ENCODE measurements at places on chromosomes 16 and 17.

GRCh38 chr16:21959050-21959449 is 5.9 kb downstream of the UQCRC2 start:
- no peak for DNase-seq
- H3K36me3 ChIP-seq = peaks cover 80% of the 10 kb centered on the region
- H3K4me3 ChIP-seq = no peak overlapping the region
- peaks cover 14% of the 10 kb centered on the region for H3K4me1 ChIP-seq
- no peaks in the 10 kb centered on the region for H3K27me3 ChIP-seq
- H3K27ac ChIP-seq = no peak overlapping the region

- H3K27ac ChIP-seq = no peak overlapping the region
- no peaks in the 10 kb centered on the region for H3K27me3 ChIP-seq
- peak; percentile 39 for DNase-seq
- H3K36me3 ChIP-seq = no peaks in the 10 kb centered on the region
- no peak overlapping the region for H3K4me3 ChIP-seq
Observed at GRCh38 chr17:77607606-77608005, 350.9 kb upstream of the TNRC6C start.

- no peaks in the 10 kb centered on the region for H3K27me3 ChIP-seq
- H3K36me3 ChIP-seq = no peaks in the 10 kb centered on the region
- DNase-seq = peak; percentile 55
- H3K4me3 ChIP-seq = no peak overlapping the region
Observed at GRCh38 chr16:73000020-73000906, 47.7 kb downstream of the ZFHX3 start.

DNA sequence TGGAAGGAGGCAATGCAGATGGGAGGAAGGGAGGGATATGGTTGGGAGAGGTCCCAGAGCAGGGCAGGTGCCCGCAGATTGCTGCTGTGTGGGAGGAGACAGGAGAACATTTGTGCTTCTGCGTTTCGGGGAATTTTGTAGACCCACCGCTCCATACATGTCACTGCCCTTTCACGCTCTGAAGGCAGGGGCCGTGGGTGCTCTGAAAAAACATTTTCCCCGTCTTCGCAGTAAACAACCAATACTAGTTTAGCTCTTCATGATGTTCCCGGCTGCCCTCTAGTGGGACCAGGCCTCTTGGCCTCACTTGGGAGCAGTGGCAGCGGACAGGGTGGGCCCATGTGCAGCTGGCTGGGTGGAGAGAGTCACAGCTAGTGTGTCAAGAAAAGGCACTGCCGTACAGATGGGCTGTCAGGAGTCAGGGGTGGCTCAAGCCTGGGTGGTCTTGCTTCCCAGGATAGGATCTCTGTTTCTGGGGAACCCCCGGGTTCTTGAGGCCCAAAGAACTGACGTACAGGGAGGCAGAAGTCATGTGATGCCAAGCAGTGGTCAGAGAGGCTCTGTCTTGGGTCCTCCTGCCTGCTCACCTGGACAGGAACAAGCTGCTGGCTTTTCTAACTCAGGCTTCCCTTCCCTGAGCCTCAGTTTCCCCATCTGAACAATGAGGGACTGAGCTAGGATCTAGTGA is 46.5 kb upstream of the CPNE2 start:
- no peak overlapping the region for H3K4me3 ChIP-seq
- no peak overlapping the region for H3K27ac ChIP-seq
- no peak for DNase-seq
- H3K27me3 ChIP-seq = no peaks in the 10 kb centered on the region
- peaks cover 8% of the 10 kb centered on the region for H3K36me3 ChIP-seq
- peaks cover 15% of the 10 kb centered on the region for H3K4me1 ChIP-seq

GRCh38 chr17:80644536-80644935 is 99.9 kb downstream of the RPTOR start:
- no peaks in the 10 kb centered on the region for H3K27me3 ChIP-seq
- no peak for DNase-seq
- peaks cover 5% of the 10 kb centered on the region for H3K4me1 ChIP-seq
- H3K4me3 ChIP-seq = no peak overlapping the region
- no peak overlapping the region for H3K27ac ChIP-seq

- H3K4me3 ChIP-seq = no peak overlapping the region
- H3K27ac ChIP-seq = no peak overlapping the region
- DNase-seq = no peak
Observed at GRCh38 chr17:34763728-34764665, 184.6 kb downstream of the TMEM132E start.

DNA sequence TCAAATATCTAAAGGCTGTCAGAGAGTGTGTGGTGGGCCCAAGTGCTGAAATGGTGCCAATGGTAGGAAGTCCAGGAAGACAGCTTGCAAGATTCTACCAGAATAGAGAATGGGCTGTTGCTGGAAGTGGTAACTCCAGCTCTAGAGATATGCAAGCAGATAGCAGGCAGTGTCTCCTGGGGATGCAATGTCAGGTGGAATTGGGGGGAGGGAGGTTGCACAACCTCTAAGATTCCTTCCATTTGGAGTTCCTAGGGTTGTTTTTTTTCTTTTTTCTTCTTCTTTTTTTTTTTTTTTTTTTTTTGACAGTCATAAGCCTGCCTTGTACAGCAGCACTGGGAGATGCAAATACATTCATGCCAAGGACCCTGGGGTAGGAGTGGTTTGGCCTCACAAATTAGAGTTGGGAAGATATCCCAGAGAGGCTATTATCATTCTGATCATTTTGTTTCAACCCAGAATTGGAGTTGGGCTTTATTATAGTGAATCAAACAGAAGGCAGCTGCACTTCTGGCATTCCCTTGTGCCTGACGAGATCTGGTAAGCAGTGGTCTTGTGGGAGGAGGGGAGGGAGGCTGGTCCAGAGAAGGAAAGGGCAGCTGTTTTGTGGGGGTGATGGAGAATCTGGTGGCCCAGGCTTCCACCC is 51.1 kb downstream of the SLC6A2 start:
- H3K27ac ChIP-seq = no peak overlapping the region
- no peaks in the 10 kb centered on the region for H3K36me3 ChIP-seq

DNA sequence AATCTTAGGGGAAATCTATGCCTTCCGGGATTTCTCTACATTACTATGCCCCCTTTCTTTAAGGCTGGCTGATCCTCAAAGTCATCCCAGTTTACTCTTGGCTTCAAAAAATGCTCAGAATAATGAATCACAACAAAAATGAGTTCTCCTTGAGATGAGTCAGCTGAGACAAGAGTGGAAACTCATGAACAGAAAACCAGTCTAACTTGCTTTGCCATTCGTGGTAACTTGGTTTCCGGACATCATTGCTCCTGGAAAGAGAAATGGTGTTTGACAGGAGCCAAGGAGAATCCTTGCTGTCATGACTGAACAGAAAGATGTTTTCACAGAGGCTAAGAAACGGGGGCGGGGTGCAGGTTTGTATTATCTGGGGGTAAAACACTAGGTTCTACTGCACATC is 435.6 kb upstream of the DYNLRB2 start:
- no peaks in the 10 kb centered on the region for H3K4me1 ChIP-seq
- H3K36me3 ChIP-seq = no peaks in the 10 kb centered on the region
- H3K27ac ChIP-seq = no peak overlapping the region

- peak; percentile 69 for DNase-seq
- no peaks in the 10 kb centered on the region for H3K36me3 ChIP-seq
- H3K4me3 ChIP-seq = no peak overlapping the region
- no peak overlapping the region for H3K27ac ChIP-seq
Observed at GRCh38 chr16:4218202-4218601, 23.7 kb downstream of the SRL start.

- H3K36me3 ChIP-seq = no peaks in the 10 kb centered on the region
- peaks cover 14% of the 10 kb centered on the region for H3K4me1 ChIP-seq
- H3K4me3 ChIP-seq = no peak overlapping the region
- DNase-seq = no peak
Observed at GRCh38 chr16:82055117-82055516, 20.1 kb downstream of the HSD17B2 start.

- no peak overlapping the region for H3K27ac ChIP-seq
- H3K36me3 ChIP-seq = no peaks in the 10 kb centered on the region
- H3K4me1 ChIP-seq = no peaks in the 10 kb centered on the region
- DNase-seq = no peak
Observed at GRCh38 chr16:65570261-65570660, 448.4 kb upstream of the CDH11 start.

- DNase-seq = peak; percentile 77
- H3K27ac ChIP-seq = peak overlapping the region; percentile 67
- H3K36me3 ChIP-seq = no peaks in the 10 kb centered on the region
- H3K4me1 ChIP-seq = peaks cover 16% of the 10 kb centered on the region
Observed at GRCh38 chr16:87570938-87571867, 31.1 kb upstream of the JPH3 start.

GRCh38 chr17:34171245-34171818 is 83.8 kb upstream of the CCL2 start:
- H3K36me3 ChIP-seq = no peaks in the 10 kb centered on the region
- no peak overlapping the region for H3K4me3 ChIP-seq
- H3K27me3 ChIP-seq = no peaks in the 10 kb centered on the region
- peaks cover 7% of the 10 kb centered on the region for H3K4me1 ChIP-seq
- peak; percentile 65 for DNase-seq

DNA sequence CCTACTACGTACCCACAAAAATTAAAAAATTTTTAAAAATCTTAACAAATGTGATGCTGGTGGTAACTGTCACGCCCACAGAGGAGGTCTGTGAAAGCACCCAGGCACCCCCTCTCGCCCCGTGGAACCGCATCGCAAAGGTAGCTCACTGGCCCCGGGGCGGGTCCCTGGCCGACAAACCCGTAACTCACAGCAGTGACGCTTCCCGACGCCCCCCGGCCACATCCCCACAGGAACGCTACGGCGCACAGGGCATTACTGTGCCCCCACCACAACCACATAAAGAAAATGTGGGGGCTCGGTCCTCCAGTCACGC is 366 bp downstream of the ANKS3 start:
- no peaks in the 10 kb centered on the region for H3K27me3 ChIP-seq
- DNase-seq = no peak
- H3K4me3 ChIP-seq = peak overlapping the region; percentile 98
- peaks cover 20% of the 10 kb centered on the region for H3K36me3 ChIP-seq

DNA sequence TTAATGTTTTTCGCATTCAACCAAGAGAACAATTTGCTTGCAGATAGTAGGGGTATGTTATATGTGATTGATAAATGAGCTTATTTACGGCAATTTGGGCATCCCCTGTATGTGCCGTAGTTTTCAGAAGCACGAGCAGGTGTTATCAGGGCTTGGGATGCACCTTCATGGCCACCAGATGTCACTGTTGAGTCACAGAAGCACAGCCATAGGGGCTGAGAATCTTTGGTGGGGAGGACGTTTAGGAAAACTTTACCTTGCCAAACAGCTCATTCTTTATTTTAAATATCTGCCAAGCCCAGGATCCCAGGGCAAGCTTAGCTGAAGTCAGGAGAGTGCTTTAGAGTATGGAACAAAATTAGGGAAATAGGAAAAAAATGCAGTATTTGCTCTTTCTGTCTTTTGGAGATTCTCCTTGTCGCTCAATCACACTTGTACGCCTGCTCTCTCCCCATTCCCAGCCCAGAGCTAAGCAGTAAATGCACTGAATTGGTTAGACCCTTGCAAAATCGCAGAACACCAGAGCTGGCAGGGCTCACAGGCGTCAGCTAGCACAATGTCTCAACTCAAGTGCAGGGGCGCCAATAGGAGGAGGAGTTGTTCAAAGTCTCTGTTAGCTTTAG is 93.6 kb upstream of the MPHOSPH6 start:
- H3K4me3 ChIP-seq = no peak overlapping the region
- no peaks in the 10 kb centered on the region for H3K27me3 ChIP-seq
- no peak overlapping the region for H3K27ac ChIP-seq
- H3K36me3 ChIP-seq = no peaks in the 10 kb centered on the region

DNA sequence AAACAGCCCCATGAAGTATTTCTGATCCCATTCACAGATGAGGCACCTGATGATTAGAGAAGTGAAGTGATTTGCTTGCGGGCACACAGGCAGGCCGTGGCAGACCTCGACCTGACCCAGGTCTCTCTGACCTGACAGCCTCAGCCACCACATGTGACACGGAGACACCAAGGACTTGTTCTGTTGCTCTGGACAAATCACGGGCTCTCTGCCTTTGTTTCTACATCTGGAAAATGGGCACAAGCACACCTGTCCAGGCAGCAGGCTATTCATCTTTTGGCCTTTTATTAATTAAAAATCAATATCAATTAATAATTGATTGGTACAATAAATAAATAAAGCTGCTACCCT is 3.4 kb downstream of the MAP3K14 start:
- no peak for DNase-seq
- H3K4me1 ChIP-seq = peaks cover 85% of the 10 kb centered on the region
- H3K36me3 ChIP-seq = no peaks in the 10 kb centered on the region
- H3K27ac ChIP-seq = peak overlapping the region; percentile 87

DNA sequence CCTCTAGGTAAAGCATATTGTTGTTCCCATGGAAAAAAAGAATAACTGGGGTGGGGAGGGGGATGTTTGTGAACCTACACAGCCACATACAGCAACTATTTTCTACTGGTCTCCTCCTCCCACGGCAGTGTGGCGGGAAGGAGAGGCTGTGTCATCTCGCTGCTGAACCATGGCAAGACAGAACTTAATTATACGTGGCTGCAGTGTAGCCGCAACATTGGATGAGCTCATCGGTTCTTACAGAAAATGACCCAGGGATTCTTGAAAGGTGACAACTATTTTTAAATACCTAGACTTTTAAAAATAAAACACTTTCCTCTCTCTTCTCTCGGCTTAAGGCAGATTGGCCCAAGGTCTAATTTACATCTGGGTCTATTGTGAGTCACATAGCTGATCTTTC is 19.8 kb upstream of the TEKT3 start:
- no peaks in the 10 kb centered on the region for H3K36me3 ChIP-seq
- H3K4me3 ChIP-seq = no peak overlapping the region
- H3K27me3 ChIP-seq = no peaks in the 10 kb centered on the region
- no peak for DNase-seq
- no peaks in the 10 kb centered on the region for H3K4me1 ChIP-seq
- no peak overlapping the region for H3K27ac ChIP-seq

- H3K4me1 ChIP-seq = no peaks in the 10 kb centered on the region
- no peak for DNase-seq
- H3K27me3 ChIP-seq = no peaks in the 10 kb centered on the region
- H3K4me3 ChIP-seq = no peak overlapping the region
- H3K27ac ChIP-seq = no peak overlapping the region
Observed at GRCh38 chr17:30589431-30589830, 112.2 kb downstream of the GOSR1 start.

DNA sequence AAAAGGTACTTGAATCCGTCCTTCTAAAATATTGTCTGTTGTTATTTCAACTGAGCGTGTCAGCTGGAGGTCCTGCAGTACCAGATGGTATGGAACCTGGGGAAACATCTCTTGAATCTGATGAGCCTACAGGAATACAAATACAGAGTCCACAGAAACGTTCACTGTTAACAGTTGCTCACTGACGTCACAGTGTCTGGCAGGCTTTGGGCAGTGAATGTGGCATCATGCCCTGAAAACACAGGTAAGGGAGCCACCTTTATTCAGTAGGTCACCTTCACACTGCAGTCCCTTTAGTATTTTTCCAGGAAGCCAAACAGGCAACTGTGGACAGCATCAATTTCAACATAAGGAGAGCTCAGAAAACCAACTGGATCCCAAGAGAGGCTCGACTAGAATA is 56.1 kb downstream of the AMFR start:
- no peak overlapping the region for H3K27ac ChIP-seq
- H3K36me3 ChIP-seq = peaks cover 47% of the 10 kb centered on the region
- peaks cover 8% of the 10 kb centered on the region for H3K4me1 ChIP-seq
- no peak for DNase-seq
- no peaks in the 10 kb centered on the region for H3K27me3 ChIP-seq

Data from upper lobe of right lung (tissue), 1 donor.